Vagina (tissue), 2 donors: ENCODE measurements at places on chromosomes 13 and 19. TPM values are rescaled to one million over a fixed set of nuclear protein-coding genes. Genes with fewer than 3 reads are reported as not detected.

The MBNL2 gene
- total RNA-seq = 63.1 TPM

The ZNF556 gene
- total RNA-seq = not detected

The MTUS2 gene
- total RNA-seq = 0.74 TPM

The OVOL3 gene
- not detected for total RNA-seq

The CATSPERD gene
- total RNA-seq = not detected

The PNMA8A gene
- 1.5 TPM for total RNA-seq

The CCDC9 gene
- total RNA-seq = 19.2 TPM

The SLC25A30 gene
- 11.5 TPM for total RNA-seq

The ZNF90 gene
- total RNA-seq = 5.4 TPM

The SELENOV gene
- total RNA-seq = not detected

The KLK4 gene
- total RNA-seq = not detected

The SNRPA gene
- total RNA-seq = 72.7 TPM

GRCh38 chr13:64075543-64076271 lies 2660.1 kb upstream of the PCDH20 start:
- DNase-seq = no peak

DNA sequence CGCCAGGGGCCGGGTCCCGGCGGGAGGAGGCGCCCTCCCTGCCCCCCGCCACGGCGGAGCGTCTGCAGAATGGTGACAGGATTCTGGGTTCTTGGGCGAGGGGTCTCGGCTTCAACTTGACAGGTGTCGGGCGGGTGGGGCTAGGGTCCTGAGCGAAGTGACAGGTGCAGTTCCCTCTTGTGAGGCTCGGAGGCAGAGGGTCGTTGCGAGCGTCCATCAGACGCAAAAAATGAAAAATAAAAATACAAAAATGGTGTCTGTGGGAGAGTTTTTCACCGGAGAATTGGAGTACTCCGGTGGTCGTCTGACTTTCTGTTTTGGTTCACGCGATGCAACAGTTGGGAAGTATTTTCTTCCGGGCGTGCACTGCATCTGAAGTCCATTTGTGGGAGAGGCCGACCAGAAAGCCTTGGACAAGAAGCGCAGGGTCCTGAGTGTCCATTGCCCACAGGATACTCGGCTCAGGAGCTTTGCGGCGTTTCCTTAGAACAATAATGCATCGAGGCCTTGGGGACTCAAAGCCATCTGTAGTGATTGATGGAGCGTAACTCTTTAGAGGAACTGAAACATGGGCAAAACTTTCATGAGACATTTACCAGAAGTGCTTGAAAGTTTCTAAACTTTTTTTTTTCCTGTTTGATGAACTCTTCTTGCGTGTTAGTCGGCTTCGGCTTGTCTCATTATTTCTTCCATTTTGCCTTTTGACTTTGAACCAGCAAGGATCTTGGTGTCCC lies 759 bp downstream of the RB1 start:
- no peak for DNase-seq

GRCh38 chr19:778910-779653 lies 18.2 kb upstream of the PTBP1 start:
- no peak for DNase-seq

DNA sequence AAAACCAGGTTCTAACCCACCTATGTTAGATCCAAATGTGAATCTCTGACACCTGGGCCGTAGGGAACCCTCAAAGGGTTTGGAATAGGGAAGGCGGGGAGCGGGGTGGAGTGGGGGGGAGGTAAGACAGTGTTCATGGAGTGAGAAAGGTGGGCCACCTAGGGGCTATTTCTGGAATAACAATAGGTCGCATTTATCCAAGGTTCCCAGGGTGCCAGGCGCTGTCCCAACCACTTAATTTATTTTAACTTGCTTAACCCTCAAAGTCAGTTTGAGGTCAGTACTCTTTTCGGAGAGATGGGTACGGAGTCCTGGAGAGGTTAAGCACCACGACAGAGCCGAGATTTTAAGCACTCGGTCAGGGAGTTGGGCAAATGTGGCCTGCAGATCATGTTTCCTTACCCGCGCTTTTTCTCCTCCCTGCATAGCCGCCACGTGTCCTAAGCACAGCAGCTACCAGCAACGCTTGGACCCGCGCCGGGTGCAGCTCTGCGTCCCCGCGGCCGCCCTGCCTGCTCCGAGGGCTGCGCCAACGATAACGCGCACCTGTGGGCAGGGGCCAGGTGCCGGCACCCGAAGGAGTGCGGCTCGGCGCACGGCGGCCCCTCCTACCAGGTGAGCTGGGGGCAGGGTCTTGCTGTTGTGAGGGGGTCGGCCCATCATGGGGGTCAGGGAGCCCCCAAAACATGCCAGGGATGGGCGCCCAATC lies 25.0 kb upstream of the FXYD3 start:
- no peak for DNase-seq

- DNase-seq = no peak
These were observed at the start of gene POU2F2 for GRCh38 chr19:42132030-42132628. Gene POU2F2 (minus strand): TSS chr19:42132446. CDS start chr19:42132411, 35 bp downstream.

DNA sequence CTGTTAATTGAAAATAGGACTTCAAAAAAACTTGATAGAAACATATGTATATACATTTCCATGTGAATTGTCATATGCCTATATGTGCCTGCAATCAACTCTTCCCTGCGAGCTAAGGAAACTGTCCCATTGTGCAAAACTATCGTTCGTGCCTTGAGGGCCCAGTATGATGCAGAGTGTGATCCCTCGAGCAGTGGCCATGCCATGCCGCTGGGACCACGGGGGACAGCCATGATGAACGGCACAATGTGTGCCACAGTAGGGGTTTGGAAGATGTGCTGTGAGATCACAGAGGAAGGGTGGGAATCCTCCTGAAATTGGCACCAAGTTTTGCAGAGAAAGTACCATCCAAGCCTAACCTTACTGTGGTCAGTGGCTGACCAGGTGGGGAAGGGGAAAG lies 118.1 kb upstream of the SOX1 start:
- DNase-seq = no peak

GRCh38 chr13:50892210-50892944 lies 17.2 kb upstream of the RNASEH2B start:
- DNase-seq = no peak

GRCh38 chr19:27890206-27890605 lies 1322.7 kb downstream of the UQCRFS1 start:
- DNase-seq = peak; percentile 77

DNA sequence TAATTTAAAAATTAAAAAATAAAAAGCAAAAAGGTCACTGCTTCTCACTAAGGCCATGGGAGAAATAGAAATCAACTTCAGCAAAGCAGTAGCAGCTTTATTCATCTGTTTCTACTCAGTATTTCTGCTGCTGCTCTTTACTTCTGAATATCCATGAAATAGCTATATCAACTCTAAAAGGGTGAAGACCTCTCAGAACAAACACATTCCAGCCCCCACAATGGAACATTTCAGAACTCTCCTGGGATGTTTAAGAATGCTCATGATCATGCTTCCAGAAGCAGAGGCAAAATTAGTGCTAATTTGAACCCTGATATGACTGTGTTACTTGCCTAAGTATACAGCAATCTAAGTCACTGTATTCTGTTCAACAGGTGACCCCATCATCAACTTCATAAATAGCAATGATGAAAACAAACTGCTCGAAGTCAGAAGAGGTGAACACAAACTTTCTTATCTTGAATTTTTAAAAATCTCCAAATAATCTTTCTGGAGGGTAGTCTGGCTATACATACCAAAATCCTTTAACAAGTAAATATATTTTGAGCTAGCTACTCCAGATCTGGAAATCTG lies 29.6 kb upstream of the DOCK9 start:
- DNase-seq = no peak

DNA sequence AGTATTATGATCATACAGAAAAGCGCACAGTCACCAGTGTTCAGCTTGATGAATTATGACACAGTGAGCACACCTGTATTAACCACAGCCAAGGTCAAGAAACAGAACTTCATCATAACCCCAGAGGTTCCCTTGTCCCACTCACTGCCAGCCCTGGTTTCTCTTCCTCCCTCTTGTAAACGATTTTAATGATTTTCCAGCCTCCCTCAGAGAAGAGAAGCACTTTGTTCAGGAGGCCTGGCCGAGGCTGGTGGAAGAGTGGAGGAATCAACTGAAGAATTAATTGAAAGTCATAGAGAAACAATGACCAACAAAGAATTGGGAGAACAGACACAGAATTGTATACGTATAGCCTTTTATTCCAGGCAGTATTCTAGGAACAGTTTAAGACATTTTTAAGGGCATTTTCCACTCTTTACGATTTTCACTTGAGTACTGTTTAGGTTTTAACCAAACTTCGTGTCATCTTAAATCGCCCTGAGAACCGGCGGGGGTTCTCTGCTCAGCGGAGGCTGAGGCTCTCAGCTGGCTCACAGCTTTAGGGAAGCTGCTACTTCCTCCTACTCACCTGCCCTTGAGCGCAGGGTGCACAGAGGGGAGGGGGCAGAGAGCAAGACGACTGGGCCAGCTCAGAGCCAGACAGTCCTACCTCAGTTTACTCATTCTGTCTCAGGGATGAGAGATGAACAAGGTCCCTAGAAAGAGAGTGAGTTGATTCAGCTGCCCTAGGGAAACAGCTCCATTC lies 108.6 kb downstream of the AKAP11 start:
- no peak for DNase-seq

DNA sequence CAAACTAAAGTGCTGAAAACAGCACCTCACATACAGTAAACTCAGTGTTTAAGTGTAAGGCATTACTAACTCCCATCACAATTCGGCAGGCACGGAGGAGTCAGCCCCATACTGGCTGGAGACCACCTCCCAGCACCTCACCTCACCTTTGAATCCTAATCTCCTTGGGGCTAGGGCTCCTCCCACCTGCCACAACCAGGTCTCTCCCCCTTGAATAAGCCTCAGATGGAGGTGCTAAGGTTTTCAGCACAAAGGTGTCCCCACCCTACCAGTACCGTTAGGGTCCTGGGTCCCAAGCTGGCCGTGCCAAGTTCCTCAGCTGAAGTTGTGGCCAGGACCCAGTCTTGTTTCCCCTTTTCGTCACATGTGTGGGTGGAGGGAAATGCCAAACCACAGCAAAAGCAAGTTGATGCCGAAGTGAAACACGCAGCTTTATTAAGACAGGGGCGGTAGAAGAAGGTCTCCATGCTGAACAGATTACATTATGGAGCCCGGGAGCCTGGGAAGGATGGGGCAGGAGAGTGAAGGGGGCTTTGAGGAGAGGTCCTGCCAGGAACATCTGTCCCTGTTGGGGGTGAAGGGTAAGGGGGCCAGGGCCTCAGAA lies at the start of gene IGFLR1:
Gene IGFLR1 (minus strand): TSS at position 332 of the 604 bp plus-strand sequence. CDS start 1,272 bp downstream, outside the sequence.
- DNase-seq = no peak

- no peak for DNase-seq
These were observed 56.1 kb downstream of the MLLT1 start for GRCh38 chr19:6223461-6224307.

GRCh38 chr19:45585158-45585577 lies 566 bp upstream of the OPA3 start:
- DNase-seq = no peak

DNA sequence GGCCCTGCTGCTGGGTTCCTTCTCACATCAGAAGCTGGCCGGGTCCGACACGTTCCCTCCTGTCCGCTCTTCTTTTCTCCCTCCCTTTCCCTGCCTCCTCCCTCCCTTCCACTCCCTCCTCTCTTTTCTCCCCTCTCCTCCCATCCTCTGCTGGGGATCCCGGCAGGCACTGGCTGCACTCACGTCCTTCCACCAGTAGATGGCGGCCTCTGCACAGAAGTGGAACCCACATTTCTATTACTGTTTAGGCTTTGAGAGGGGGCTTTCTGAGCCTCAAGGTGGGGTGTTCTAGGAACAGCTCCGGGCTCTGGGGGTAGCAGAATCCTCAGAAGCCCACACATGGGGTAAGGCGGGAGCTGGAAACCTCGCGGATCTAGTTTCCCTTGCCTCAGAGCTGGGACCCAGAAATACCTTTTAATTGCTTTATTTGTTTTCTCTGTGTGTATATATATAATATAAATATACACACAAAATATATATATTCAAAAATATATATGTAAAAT lies 294.2 kb downstream of the ZNF536 start:
- no peak for DNase-seq

DNA sequence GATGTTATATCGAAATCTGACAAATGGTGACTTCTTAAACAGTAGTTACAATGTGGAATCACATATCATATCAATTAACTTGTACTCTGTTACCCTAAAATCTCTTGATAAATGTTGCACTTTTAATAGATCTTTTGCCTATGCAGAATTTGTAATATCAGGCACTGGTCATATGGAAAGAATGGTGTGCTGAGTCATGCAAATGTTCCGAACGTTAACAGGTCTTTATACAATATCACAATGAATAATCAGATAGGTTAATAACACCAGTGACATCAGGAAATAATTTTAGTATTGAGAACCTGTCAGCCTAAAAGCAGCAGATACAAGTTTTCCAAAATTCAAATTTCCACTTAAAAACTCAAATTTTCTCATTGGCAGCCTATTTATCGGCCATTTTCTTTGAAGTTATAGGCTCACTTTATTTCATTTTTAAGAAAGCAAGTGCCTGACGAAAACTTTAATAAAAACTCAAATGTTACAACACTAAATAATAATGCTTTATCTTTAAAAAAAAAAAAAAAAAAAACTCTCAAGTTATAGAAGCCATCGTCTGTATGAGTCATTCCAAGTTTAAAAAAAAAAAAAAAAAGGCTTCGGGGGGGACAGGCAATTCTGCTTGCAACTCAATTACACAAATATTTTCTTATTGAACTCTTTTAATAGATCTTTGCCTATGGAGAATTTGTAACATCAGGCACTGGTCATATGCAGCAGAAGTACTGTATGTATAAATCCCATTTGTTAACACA lies 180.9 kb downstream of the DIAPH3 start:
- no peak for DNase-seq
